ENCODE measurements at places on chromosomes 6 and 20.
A peak's percentile ranks its signal among the peaks of the same experiment; 100 is the strongest.

DNA sequence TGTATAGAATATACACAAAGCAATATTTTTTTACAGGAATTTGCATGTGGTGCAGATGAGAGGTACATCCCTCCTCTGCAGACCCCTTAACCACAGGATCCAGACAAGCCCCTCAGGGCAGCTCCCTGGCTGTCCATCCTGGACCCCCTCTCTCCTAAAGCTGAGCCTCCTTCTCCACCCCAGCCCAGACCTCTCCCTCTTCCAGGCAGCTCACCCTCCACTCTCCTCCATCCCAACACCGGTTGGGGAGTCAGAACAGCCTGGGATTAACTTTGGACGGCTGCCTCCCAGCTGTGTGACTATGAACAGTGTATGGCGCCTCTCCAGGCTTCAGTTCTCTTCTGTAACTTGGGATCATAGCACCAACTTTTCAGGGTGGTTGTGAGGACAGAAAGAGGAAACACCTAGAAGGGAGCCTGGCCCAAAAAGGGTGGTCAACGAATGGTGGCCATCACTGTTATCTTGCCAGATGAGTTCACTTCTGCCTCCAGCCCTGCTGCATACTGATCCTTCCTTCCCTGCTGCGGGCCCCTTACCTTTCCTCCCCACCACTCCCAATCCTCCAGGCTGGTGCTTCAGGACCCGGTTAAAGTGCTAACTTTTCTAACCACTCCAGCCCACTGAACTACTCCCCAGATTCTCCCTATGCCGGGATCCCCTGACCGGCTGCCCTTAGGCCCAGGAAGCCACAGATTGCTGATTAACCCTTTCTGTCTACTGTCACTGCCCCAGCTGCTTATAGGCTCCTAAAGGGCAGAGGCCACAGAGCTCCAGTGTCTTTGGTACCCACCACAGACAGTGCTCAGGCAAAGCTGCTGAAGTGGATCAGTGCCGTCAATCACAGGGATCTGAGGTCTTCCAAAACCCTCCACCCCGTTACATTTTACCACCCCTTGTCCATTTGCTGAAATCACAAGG, 55.9 kb downstream of the GPR6 start:
- no peak for DNase-seq

GRCh38 chr20:63568170-63568981, 5.7 kb downstream of the HELZ2 start:
- no peak for DNase-seq

GRCh38 chr6:5107341-5107740, 22.2 kb downstream of the PPP1R3G start:
- DNase-seq = no peak

DNA sequence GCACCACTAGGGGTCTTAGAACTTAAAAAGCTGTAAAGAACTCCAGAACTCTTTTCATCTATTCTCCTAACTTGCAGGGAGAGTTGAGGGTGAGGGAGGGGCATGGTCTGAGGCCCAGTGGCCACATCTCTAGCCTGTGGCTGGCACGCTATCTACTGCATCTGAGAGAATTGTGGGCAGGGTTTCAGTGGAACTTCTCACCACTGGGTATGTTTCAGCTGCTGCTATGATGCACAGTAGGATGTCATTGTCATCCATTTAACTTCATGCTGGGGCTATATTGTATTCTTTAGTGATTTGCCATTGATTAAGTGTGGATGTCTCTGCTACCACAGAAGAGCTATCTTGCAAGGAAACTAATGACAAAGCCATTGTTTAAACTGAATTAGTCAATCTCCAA, 4.5 kb downstream of the TMEM14A start:
- DNase-seq = no peak

GRCh38 chr6:154473324-154473723, 37.2 kb downstream of the CNKSR3 start:
- no peak for DNase-seq

DNA sequence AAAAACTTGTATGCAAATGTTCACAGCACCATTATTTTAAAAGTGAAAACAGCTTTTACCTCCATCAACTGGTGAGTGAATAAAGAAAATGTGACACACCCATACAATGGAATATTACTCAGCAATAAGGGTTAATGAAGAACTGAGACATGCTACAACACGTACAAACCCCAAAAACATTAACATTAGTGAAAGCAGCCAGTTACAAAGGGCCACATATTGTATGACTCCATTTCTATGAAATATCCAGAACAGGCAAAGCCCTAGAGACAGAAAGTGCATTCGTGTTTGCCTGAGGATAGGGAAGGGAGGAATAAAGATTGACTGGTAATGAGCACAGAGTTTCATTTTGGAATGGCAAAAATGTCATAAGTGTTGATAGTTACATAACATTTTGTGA, 21.5 kb downstream of the EPM2A start:
- DNase-seq = no peak

DNA sequence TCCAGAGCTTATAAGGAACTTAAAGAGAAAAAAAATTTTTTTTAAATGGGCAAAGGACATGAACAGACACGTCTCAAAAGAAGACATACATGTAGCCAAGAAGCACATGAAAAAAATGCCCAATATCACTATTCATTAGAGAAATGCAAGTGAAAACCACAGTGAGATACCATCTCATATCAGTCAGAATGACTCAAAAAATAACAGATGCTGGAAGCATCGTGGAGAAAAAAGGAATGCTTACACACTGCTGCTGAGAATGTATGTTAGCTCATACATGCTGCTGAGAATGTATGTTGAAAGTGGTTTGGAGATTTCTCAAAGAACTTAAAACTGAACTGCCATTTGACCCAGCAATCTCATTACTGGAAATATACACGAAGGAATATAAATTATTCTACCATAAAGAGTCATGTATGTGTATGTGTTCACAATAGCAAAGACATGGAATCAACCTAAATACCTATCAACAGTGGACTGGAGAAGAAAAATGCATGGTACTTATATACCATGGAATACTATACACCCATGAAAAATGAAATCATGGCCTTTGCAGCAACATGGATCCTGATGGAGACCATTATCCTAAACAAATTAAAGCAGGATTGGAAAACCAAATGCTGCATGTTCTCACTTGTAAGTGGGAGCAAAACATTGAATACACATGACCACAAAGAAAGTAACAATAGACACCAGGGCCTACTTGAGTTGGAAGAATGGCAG, 5.2 kb downstream of the OR11A1 start:
- DNase-seq = no peak

GRCh38 chr20:16451001-16451400, 122.2 kb downstream of the KIF16B start:
- no peak for DNase-seq

DNA sequence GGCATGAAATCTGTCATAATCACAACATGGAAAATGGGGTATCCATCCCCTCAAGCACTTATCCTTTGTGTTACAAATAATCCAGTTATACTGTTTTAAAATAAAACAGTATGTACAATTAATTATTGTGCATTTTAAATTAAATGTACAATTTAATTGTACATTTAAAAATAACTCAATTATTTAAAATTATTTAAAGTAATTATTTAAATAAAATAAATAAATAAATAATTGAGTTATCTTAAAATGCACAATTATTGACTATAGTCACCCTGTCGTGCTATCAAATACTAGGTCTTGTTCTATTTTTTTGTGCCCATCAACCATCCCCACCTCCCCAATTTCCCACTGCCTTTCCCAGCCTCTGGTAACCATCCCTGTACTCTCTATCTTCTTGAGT, 66.9 kb upstream of the KCNG1 start:
- DNase-seq = no peak

DNA sequence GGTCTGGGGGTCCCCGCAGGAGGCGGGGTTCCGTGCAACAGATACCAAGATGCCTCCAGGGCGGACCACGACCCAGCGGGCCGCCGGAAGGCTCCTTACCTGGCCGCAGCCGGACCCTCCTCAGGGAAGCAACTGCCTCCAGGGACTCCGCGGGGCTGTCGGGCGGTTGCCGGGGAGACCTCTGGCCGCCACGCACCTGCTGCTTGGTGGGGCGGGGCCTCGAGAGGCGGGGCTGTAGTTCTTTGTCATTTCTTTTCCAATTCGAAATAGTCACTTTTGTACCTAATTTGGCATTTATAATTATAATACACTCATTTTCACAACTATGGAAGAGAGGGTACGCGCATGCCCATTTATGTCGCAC, 647 bp downstream of the AK9 start:
- peak; percentile 72 for DNase-seq

DNA sequence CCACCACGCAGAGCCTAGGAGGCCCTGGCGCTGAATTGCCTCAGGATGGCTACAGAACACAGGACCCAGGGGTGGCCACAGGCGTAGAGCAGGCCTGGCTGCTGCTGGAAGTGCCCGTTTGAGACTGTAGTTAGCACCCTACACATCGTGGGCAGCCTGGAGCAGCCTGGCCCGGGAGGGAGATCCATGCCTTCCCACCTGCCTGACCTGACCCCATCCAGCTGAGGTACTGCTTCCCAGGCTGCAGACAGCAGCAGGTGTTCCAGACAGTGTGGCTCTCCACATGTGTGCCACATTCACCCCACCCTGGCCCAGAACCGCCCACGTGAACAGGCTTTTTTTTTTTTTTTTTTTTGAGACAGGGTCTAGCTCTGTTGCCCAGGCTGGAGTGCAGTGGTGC, 20.9 kb upstream of the MAP1LC3A start:
- no peak for DNase-seq

DNA sequence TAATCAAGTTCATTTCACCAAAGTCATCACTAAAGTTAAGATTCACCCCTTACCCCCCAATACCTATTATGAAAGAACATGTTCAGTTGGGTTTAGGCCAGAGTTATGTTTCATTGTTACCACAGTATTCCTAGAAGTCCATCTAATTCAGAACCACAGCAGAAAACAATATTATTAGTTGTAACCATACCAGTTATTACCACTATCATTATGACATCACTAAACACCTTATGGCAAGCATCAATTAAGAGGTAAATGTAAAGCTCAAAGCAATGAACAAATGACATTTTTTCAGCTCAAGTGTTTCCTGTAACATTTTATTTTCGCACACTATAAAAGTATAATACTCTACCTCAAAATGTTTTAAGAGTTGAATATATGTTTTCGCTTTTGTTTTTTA, 4.4 kb downstream of the CEP85L start:
- DNase-seq = no peak

DNA sequence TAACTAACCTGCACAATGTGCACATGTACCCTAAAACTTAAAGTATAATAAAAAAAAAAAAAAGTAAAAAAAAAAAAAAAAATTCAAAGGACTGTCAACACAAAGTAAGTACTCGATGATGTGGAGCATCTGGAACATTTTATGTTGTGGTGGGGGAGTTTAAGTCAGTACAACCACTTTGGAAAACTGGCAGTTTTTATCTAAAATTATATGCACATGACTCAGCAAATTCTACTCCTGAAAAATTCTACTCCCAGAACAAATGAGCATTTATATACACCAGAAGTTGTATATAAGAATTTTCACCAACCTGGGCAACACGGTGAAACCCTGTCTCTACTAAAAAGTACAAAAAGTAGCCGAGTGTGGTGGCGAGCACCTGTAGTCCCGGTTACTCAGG, 36.9 kb upstream of the CCDC28A start:
- DNase-seq = no peak

GRCh38 chr6:151702851-151703658, 104.4 kb upstream of the ESR1 start:
- DNase-seq = no peak

GRCh38 chr6:166354143-166354542, 11.8 kb upstream of the SFT2D1 start:
- no peak for DNase-seq

DNA sequence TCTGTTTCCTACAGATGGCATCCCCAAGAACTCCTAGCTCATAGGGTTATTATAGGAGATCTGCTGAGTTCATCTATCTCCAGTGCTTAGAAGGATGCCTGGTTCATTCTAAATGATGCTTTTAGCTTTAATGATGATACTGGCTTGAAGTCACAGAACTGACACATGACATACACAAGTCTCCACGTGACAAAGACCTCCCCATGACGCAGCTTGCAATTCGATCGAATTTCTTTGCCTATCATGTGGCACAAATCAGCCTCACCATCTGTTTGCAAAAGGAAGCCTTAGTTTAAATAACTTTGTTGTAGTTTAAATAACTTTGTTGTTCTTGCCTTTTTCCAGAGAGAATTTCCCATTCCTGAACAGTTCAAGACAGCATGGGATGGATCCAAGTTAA, 44.1 kb upstream of the FAM8A1 start:
- DNase-seq = no peak

GRCh38 chr20:25207149-25207959, 11.8 kb downstream of the ENTPD6 start:
- no peak for DNase-seq

GRCh38 chr20:53592992-53593465, 610 bp downstream of the ZNF217 start:
- no peak for DNase-seq

DNA sequence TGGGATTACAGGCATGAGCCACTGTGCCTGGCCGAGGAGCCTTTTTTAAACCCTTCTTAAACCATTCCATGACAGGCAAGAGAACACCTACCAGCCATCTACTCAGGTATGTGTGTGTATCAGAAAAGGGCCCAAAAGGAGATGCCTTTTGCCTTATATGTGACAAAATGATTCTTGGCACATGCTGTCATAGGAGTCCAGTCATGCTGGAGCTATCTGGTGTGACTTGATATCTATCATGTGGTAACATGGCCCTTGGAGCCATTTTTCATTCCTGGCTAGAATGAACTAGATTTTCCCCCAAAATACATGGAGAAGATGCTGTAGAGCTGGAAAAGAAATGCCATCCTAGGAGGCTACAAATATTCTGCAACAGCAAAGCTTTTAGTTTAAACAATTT, 129.1 kb downstream of the DST start:
- no peak for DNase-seq

DNA sequence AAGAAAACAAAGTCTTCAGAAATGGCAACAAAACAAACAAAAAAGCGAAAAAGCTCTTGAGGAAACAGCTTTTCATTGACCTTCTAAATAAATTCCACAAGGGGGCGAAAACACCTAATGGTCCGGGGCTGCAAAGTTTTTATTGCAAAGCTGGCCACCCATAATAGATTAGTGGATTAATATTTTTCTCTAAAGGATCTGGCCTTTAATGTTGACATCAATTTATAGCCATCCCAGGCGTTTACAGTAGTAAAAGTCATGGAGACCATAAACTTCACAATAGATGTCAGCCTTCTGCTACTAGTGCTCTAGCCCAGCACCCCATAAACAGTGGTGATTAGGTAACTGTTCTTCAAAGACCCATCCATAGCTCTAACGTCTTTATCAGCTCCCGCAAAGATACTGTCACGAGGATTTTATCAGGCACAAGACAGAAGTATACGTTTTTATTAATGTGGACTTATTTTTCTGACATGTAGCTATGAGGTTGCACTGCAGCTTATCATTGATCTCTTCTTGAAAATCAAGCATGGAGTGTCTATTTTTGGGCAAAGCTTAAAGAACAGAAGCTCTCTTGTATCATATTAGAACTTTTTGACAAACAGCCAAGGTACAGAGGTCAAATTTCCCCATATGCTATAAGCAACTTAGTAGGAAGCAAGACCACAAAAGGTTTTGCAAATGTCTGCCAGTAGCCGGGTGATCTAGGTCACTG, 4.7 kb downstream of the CITED2 start:
- no peak for DNase-seq

Measured in NCI-H2029 (cell line).